A549 treated with Mapracorat at 1 μM for 4 hours (cell line): ENCODE measurements at places on chromosomes 2 and 18. TPM values are rescaled to one million over a fixed set of nuclear protein-coding genes. Genes with fewer than 3 reads are reported as not detected.

Gene PAIP2B
- 0.22 to 0.34 TPM (median 0.26 TPM) in 5 replicates for total RNA-seq

Gene IL36G
- not detected in 5 replicates for total RNA-seq

Gene RAD51AP2
- total RNA-seq, result not detected in 5 replicates

Gene C1QL2
- 0.11 to 0.53 TPM (median 0.31 TPM) in 5 replicates for total RNA-seq
